ENCODE measurements at places on chromosomes 16 and 17.

- no peak for DNase-seq
Observed at GRCh38 chr17:36817483-36818048, 119.7 kb upstream of the LHX1 start.

DNA sequence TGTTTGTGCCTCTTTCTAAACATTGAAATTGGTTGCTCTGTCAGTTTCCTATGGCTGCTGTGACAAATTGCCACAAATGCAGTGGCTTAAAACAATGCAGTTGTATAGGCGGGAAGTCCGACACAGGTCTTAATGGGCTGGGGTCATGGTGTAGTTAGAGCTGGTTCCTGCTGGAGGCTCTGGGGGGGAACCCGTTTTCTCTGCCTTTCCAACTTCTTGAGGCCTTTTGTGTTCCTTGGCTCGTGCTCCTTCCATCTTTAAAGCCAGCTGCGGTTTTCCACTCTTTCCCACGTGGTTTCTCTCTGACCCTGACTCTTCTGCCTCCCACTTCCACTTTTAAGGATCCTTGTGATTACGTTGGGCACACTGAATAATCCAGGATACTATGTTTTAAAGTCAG, 12.5 kb downstream of the EPN2 start:
- DNase-seq: no peak

DNA sequence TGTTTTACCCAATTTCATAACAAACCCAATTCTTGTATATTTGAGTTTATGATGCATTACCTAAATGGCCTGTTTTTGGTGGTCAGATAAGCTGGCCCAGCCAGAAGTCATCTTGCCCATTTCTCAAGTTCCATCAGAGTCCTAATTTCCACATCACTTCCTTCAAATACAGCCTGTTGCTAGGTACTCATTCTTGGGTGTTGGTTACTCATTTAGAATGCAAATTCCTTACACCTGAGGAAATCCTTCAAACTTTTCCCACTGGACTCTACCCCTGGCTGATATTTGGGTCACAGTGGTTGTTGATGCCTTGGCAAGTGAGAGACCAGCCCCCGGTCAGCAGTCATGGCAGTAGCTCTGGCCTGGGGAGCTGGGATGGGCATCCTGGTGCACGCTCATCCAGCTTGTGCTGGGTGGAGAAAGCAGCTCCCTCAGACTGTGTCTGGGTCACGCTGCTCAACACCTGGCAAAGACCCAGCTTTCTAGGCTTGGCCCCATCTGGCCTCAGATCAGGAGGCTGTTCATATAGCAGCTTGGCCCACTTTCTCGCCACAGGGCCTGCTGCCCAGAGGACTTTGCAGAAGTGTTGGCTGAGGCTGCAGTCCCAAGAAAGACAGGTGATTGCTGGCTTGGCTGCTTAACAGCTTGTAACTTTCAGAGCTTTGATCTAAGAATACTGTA, 25.8 kb downstream of the WSB1 start:
- DNase-seq: no peak

DNA sequence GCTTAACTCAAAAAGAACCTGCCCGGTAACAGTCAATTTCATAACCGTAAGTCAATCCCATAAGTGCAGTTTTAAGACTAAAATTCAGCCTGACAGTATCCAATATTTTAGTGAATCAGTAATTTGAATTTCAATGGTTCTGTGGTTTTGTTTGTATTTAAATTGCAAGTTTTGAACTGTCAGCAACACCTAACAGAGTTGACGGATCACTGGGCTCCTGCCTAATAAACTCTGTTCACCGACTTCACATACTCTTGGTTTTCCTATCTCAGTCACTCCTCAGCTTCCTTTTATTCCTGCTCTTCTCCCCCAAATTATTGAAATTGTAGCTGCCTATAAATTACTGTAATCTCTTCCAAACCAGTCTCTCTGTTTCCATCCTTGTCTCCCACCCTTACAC, 12.5 kb downstream of the SIAH1 start:
- DNase-seq: no peak

- DNase-seq: peak; percentile 91
Observed at GRCh38 chr17:7294614-7295153, at the start of gene YBX2. Gene YBX2, minus strand, starts transcription at chr17:7294639. Its CDS starts 139 bp downstream, at chr17:7294500.

GRCh38 chr17:61404913-61405685, 5.5 kb downstream of the TBX2 start:
- DNase-seq: no peak

DNA sequence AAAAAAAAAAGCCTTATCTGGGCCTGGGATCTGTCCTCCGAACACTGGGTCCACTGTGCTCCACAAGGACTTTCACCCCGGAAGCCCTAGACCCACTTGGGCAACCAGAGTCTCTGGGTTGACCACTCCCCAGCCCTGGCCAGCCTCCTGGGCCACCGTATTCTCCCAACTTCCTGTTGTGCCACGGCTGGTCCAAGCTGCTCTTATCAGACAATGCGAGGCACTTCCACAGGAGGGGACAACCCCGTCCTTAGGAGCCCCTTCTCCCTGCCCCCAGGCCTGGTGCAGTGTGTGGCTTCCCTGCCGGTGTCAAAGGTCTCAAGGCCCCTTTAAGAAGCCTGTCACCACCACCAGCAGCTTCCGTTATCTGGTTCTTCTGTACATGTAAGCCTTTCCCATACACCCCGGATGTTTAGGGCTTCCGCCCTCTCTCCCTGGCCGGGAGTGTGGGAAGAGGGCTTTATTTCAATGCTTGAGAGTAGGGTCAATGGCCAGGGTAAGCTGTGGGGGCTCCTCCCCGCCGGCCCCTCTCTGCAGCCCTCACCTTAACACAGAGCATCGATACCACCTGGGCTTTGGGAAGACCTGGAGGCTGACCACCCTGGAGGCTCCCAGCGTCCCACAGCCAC, 313.0 kb downstream of the SEC14L1 start:
- DNase-seq: no peak

DNA sequence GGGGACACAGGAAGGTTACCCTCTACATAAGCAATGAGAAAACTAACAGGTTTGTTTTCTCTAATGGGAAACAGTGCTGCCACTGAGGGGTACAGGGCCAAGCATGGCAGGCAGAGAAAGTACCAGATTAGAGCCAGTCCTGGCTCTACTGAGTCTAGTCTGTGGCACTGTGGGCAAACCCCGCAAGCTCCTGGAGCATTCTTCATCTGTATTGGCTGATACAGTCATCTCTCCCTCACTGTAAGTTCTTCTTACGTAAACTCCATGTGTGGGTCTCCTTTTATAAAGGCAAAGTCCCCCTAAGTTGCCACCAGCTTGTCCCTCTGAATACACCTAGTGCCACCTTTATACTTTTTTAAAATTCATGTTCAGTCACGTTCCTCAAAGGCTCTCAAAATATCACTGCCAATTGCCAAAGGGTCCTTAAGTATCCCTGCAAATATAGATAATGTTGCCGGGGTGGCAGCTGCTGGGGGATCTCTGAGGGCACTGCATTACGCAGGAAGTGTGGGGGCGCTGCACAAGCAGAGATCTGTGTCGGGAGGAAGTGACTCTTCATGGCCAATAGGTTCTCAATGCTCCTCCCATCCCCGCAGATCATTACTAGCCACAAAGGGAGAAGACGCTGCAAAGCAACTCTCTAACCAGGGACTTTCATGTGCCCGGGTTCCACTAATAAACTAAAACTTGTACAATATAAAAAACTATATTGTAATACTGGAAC, 18.8 kb downstream of the XPO6 start:
- no peak for DNase-seq

DNA sequence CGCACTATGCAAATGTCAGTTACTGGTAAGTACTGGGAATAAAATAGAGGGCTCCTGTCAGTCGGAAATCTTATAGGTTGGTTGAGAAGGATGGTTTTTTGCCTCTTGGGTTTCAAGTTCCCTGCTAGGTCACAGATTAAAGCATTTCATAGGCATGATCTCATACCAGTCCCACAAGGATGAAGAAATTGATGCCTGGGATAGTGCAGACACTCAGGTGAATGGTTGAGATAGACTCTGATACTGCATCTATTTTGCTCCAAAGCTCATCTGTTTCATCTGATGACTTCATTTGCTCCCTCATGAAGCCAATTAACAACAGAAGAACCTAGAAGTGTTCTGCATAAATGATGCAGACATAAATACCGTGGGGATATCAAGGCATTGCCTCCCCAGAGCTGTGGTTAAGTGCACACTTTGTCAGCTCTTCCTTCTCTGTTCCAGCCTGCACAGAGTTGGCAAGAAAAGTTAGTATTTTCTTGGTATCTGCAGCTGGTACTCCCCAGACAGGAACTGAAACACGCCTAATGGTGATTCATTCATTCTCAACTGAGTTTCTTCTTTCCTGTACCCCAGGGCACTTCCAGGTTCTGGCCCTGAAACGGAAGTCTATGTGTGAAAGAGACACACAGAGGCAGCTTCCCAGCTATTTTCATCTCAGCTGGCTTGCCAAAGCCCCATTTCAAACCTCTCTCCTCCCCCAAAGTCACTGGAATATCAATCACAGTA, 418.3 kb upstream of the SALL1 start:
- no peak for DNase-seq

DNA sequence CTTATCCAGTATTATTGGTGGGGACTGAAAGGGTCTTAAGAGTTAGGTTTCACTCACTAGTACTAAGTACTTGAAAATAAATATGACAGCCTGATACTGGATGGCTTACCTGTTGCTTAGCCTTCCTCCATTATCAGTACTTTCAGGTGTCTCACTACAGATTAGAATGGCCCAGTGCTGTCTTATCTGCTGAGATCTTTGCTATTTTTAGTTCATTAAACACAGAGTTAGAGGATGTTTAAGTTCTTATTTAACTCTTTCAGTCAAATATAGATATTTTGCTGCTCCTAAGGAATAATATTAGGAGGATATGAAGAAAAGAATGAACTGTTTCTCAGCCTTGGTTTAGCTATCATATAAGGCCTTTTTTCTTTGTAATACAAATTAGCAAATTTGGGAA, 74.8 kb downstream of the NLK start:
- no peak for DNase-seq

GRCh38 chr16:86436466-86437185, 73.7 kb upstream of the FOXF1 start:
- DNase-seq: no peak

DNA sequence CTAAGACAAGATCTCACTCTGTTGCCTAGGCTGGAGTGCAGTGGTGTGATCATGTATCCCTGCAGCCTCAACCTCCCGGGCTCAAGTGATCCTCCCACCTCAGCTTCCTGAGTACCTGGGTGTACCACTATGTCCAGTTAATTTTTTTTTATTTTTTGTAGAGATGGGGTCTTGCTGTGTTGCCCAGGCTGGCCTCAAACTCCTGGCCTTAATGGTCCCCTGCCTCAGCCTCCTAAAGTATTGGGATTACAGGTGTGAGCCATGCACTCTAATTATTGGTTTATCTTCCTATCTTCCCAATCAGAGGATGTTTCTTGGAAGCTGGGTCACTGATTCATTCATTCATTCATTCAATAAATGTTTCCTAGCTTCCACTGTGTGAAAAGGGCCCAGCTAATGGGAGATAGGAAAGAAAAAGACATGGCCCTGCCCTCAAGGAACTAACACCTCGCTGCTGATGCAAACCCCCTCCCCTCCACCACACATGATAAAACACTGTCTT, 8.5 kb downstream of the ASPHD1 start:
- DNase-seq: no peak

GRCh38 chr17:74930535-74931036, 5.1 kb upstream of the OTOP3 start:
- DNase-seq: no peak

- DNase-seq: no peak
Observed at GRCh38 chr17:39178536-39178935, 12.6 kb upstream of the ARL5C start.

- no peak for DNase-seq
Observed at GRCh38 chr16:62149631-62150030, 113.4 kb upstream of the CDH8 start.

- DNase-seq: no peak
Observed at GRCh38 chr17:47987240-47987835, 16.4 kb downstream of the CDK5RAP3 start.

GRCh38 chr16:1978476-1979120, 2.7 kb downstream of the NOXO1 start:
- DNase-seq: no peak

DNA sequence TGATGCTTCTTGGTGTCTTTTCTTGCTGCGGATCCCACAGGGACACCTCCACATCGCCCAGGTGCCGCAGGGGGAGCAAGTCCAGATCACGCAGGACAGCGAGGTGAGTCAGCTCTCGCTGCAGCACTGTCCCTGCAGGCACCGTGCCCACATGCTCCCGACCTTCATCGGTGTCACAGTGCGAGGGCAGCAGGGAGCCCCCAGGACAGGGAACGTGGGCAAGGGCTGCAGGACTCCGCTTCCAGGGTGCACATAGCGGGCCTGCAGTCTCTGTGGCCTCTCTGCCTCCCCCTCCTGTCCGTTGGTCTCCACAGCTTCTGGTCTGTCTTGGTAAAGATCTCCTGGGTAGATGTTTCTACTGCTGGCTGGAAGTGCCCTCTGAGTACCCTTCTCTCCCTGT, 84.1 kb downstream of the BANP start:
- no peak for DNase-seq

DNA sequence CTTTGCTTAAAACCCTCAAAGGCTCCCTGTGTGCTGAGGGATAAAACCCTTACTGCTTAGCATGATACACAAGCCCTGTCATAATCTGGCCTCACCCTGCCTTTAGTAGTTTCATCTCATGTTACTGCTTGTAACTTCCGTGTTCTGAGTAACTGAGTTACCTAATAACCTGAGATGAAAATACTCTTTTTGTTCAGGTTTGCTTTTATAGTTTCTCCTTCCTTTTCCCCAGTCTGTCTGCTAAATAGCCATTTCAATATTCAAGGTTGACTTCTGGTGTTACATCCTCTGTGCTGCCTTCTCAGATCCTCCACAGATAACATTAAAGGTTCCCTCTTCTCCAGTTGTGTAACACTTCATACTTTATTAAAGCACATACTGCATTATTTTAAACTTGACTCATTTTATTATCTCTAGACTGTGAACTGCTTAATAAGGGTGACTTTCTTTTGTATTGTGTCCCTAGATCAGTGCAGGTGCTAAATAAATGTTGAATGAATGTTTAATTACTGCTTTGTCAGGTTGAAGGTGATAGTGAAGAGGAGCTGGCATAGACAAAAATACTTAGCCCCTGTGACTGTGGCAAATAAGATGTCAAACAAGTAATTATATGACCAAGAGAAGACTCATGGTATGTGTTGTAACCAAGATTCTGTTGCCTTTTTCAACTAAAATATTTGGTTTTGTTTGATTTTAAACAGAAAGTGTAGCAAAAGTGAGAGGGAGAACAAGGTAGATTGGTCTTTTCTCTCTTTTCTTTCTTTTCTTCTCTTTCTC, 47.8 kb downstream of the NFAT5 start:
- no peak for DNase-seq
